Articular chondrocyte of knee joint (primary cell): ENCODE measurements at places on chromosomes 1 and 21. TPM values are rescaled to one million over a fixed set of nuclear protein-coding genes. Genes with fewer than 3 reads are reported as not detected.

Gene CHIT1
- under 0.01 TPM in 2 replicates for total RNA-seq

Gene SNRPE
- 50.9 and 59.7 TPM in 2 replicates for total RNA-seq

Gene YOD1
- 11.7 and 12.3 TPM in 2 replicates for total RNA-seq

Gene ALPL
- total RNA-seq, result 8.1 and 15.7 TPM in 2 replicates

Gene ETNK2
- 1.4 and 2.1 TPM in 2 replicates for total RNA-seq

Gene HMGCL
- 36.1 and 52.5 TPM in 2 replicates for total RNA-seq

Gene DEPDC1
- 8.5 and 21.9 TPM in 2 replicates for total RNA-seq

Gene CHIA
- total RNA-seq, result 0.13 TPM in 1 of 2 replicates, not detected in the other

Gene NMNAT2
- 0.11 TPM in 1 of 2 replicates, not detected in the other for total RNA-seq

Gene C21orf58
- 2.9 and 3.8 TPM in 2 replicates for total RNA-seq

Gene RABGAP1L
- 38.2 and 44.2 TPM in 2 replicates for total RNA-seq

Gene GBP1
- 36.5 and 55.0 TPM in 2 replicates for total RNA-seq

Gene FMOD
- total RNA-seq, result 29.5 and 51.9 TPM in 2 replicates

Gene THEM5
- total RNA-seq, result not detected in 2 replicates

Gene RORC
- 0.22 and 0.39 TPM in 2 replicates for total RNA-seq

Gene KRTAP12-2
- not detected in 2 replicates for total RNA-seq

Gene HRNR
- not detected in 2 replicates for total RNA-seq

Gene MEGF6
- total RNA-seq, result 102 and 106 TPM in 2 replicates

Gene C1QC
- total RNA-seq, result not detected in 2 replicates

Gene MAN1C1
- 23.9 and 28.6 TPM in 2 replicates for total RNA-seq

Gene C8B
- total RNA-seq, result not detected in 2 replicates

Gene SLC45A3
- 0.39 and 0.54 TPM in 2 replicates for total RNA-seq

Gene UTS2
- total RNA-seq, result 0.11 TPM in 1 of 2 replicates, not detected in the other

Gene FAM151A
- total RNA-seq, result not detected in 2 replicates

Gene STXBP3
- total RNA-seq, result 75.0 and 75.9 TPM in 2 replicates

Gene CTSS
- 12.0 and 18.5 TPM in 2 replicates for total RNA-seq

Gene C1QB
- not detected in 2 replicates for total RNA-seq

Gene RHCE
- total RNA-seq, result 0.65 and 1.4 TPM in 2 replicates

Gene OR2W3
- total RNA-seq, result 0.11 and 0.39 TPM in 2 replicates

Gene AIRE
- total RNA-seq, result not detected in 2 replicates

Gene RIT1
- total RNA-seq, result 38.8 and 42.3 TPM in 2 replicates

Gene S100A9
- not detected in 2 replicates for total RNA-seq

Gene TEDDM1
- not detected in 2 replicates for total RNA-seq

Gene HAO2
- total RNA-seq, result not detected in 2 replicates

Gene EPRS1
- total RNA-seq, result 184 and 196 TPM in 2 replicates

Gene GREM2
- total RNA-seq, result 0.39 and 5.1 TPM in 2 replicates

Gene SAMD13
- 0.78 and 0.97 TPM in 2 replicates for total RNA-seq

Gene SPATA46
- total RNA-seq, result not detected in 2 replicates

Gene TMCC2
- total RNA-seq, result 0.78 and 0.97 TPM in 2 replicates

Gene CXADR
- under 0.01 TPM in 1 of 2 replicates, not detected in the other for total RNA-seq

Gene COQ8A
- 9.7 and 10.9 TPM in 2 replicates for total RNA-seq

Gene RGS4
- 2.1 and 4.8 TPM in 2 replicates for total RNA-seq

Gene KLHDC7A
- not detected in 2 replicates for total RNA-seq

Gene APOBEC4
- total RNA-seq, result not detected in 2 replicates

Gene FAM43B
- total RNA-seq, result 3.1 and 3.3 TPM in 2 replicates

Gene NBPF4
- total RNA-seq, result 0.11 TPM in 1 of 2 replicates, not detected in the other

Gene MROH9
- total RNA-seq, result 0.22 and 0.26 TPM in 2 replicates
